ENCODE measurements at places on chromosomes 3 and 15.

- DNase-seq, result peak; percentile 32
Measured at GRCh38 chr15:45242289-45242688, 9.7 kb upstream of the SLC28A2 start.

- peak; percentile 95 for DNase-seq
Measured at GRCh38 chr3:157532529-157533297, 29.5 kb upstream of the VEPH1 start.

- peak; percentile 19 for DNase-seq
Measured at GRCh38 chr3:52108302-52109232, 45.7 kb downstream of the POC1A start.

DNA sequence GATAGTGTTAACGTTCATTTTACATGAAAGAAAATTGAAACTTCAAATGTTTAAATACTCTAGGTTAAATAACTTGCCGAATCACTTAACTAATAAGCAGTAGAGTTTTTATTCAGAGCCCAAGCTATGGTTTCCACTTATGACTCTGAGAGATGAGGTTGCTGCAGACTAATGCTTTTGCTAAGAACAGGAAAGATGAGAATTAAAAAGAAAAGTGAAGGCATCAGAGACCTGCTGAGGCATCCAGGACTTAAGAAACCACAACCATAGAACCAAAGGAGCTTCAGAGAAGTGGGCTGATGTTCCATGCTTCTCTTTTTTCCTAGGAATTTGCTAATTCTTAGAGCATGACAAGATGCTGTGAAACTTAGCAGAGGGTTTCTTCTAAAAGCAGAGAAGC lies 9.5 kb downstream of the HMG20A start:
- no peak for DNase-seq

DNA sequence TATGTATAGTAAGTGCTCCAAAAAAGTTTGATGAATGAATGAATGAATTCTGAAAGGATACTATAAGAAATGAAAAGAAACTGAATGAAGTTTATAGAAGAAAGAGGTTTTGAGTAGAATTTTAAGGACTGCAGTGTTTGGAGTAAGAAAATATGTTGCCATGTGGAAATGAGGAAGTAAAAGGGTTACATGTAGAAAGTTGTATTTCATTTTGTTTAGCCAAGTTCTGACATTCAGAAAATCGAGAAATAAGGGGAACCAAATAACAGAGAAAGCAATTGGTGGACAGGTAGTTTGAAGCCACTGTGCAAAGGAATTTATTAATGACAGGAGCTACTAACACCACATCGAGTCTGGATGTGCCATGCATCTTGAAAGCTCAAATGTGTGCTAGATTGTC lies 200.7 kb downstream of the SATB1 start:
- no peak for DNase-seq

GRCh38 chr3:74089814-74090213 lies 465.1 kb upstream of the PDZRN3 start:
- DNase-seq, result no peak

DNA sequence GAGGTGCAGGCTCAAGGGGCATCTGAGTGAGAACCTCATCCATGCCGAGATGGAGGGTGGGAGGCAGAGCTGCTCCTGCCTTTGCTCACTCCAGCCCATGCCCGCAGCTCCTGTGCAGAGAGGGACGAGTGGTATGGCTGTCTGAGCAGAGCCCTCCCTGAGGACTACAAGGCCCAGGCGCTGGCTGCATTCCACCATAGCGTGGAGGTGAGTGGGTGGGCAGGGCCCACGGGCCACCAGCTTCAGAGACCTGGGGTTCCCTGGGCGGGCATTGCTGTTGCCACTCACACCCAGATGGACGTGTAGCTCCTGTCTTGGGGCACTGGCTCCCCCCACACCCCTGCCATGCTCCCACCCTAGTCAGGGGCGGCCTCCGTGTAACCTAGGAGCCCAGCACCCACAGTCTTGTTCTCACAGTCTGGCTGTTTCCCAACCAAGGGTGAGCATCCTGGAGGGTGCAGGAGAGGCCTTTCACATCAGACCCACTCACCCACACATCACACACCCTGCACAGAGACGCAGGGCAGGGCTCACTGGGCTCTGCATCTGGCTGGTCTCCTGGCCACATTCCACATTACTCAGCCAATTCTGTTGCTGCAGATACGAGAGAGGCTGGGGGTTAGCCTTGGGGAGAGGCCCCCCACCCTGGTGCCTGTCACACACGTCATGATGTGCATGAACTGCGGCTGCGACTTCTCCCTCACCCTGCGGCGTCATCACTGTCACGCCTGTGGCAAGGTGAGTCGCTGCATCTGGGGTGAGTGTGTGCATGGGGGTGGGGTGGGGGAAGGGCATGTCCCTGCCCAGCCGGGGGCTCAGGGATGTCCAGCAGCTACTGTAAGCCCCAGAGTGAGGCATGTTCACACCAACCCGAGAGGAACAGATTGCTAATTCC lies 25.3 kb upstream of the NR2C2 start:
- no peak for DNase-seq

DNA sequence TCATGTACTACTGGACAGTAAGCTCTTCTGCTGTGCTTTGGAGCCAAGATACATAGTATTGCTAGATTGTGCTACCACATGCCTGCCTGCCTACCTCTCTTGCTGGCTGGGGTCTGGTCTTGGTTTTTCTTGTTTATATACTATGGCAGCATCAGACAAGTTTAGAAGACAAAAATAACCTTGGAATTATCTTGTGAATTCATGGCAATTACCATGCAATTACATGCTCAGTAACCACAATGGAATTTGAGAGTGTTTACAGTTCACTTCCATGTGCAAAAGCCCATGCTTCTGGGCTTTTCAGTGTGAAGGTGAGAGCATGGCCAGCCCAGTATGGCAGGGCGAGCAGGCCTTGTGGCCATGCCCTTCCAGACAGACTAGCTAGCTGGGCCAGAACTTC lies 48.0 kb upstream of the C15orf61 start:
- DNase-seq, result no peak

GRCh38 chr3:184192889-184193288 lies 6.9 kb downstream of the ABCF3 start:
- DNase-seq, result no peak

DNA sequence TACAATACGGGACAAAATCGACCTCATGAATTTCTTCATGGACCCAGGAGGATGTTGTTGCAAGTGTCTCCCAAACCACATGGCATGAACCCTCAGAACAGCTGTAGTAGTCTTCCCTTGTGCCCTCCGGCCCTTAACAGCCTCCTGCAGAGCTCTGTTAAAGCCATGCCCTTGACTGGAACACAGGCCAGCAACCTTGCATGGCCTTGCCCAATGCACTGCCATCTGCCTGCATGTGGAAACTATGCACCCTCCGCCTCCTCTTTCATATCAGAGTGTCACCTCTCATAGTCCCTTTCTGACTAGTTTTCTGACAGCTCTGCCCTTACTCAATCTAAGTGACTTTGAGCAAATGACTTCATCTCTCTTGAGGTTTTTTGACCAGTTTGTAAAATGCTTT lies 39.4 kb upstream of the TRIM71 start:
- no peak for DNase-seq

DNA sequence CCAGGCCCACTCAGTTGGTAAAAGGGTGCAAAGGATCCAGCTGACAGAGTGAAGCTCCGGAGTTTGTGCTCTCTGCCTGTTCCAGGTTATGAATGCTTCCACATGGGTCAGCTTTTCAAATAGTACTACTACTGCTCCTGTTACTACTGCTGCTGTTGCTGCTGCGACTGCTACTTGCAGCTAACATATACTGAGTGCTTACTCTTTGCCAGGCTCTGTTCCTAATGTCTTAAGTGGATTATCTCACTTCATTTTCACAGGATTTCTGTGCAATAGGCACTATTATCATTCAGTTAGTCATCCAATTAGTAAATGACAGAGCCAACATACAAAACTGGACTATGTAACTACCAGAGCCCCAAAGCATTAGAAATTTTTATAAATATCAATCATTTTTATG lies 106.5 kb downstream of the IQCH start:
- no peak for DNase-seq

DNA sequence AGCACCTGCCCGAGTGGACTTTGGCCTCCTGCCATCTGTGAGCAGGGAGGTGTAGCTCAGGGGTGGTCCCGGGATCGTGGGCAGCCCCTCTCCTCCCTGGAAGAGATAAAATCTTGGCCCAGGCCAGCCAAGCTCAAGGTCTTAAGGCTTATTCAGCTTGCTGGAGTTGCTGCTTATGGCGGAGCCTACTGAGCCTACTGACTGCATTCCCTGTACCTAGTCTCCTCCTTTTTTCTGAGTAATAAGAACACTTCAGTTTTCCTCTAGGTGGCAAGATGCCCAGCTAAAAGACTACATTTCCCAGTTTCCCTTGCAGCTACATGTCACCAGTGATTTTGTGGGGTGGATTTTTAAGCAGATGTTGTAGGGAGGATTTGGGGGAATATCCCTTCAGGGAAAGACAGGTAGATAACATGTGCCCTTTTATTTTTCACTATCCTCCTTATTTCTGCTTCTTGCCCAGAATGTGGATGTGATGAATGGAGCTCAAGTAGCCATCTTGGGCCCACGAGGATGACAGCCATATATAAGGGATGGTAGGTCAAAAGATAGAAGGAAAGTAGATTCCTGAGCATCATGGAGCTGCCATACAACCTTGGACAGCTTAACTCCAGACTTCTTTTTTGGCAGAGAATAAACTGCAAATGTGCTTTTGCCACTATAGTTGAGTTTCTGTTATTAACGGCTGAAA lies 41.4 kb upstream of the INSYN1 start:
- DNase-seq, result peak; percentile 28

GRCh38 chr15:33963831-33964664 lies 4.2 kb upstream of the CHRM5 start:
- DNase-seq, result peak; percentile 75

GRCh38 chr3:187136936-187137335 lies 2.4 kb downstream of the RPL39L start:
- DNase-seq, result no peak

- DNase-seq, result peak; percentile 93
Measured at GRCh38 chr15:45795440-45796069, 160.7 kb downstream of the SQOR start.

GRCh38 chr15:55991802-55992768 lies 1.3 kb downstream of the NEDD4 start:
- DNase-seq, result no peak

GRCh38 chr3:133271539-133271938 lies 128.3 kb upstream of the BFSP2 start:
- DNase-seq, result peak; percentile 43

DNA sequence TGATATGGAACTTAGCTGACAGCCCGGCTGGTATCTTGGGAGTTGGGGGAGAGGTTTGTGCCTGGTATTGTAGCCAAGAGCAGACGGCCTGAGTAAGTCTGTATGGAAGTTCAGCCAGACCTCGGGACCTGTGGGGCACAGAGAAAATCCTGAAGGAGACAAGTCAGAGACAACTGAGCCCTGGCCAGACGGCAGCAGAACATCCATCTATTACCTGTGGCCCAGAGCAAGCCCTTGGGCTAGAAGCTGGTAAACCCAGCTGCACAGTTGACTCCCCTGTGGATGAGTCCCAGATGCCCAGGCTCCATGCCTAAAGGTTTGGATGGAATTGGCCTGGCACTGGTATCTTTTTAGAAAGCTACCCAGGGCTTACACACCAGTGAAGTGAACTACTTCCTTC lies 70.4 kb upstream of the DLG1 start:
- no peak for DNase-seq

DNA sequence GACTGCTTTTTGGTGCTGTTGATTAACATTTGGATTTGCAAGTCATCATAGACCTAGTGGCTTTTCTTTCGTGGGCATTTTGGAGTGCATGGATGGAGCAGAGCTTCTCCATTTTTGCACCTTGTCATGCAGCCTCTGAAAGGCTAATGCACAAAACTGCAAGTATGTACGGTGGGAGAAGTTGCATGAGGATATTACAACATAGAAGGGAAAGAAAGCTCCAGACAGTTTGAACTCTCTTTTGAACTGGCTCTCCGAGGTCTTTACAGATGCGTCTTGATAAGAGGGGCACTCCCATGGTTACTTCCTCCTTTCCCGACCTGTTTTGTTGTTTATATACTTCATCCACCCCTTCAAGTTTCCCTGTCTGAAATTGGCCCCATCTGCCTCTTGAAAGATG lies 147.1 kb upstream of the GBE1 start:
- no peak for DNase-seq

- DNase-seq, result no peak
Measured at GRCh38 chr3:98519351-98519750, 3.4 kb downstream of the CLDND1 start.

- DNase-seq, result peak; percentile 62
Measured at GRCh38 chr3:143775459-143775858, 72.8 kb downstream of the SLC9A9 start.

- no peak for DNase-seq
Measured at GRCh38 chr3:171758109-171758508, 52.2 kb downstream of the PLD1 start.

DNA sequence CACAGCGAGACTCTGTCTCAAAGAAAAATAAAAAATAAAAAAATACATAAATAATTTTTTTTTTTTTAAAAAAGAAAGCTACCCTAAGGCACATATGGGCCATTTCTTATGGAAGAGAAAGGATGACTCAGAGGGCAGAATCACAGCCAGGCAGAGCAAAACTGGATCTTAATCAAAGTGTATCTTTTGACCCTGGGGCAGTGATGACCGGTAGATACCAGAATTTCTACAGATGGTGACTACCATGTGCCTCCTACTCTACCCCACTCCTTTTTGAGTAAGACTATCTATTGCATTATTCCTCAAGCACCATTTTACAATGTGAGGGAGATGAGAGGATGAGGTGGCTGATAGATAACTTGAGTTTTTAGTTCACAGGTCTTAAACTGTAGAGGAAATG lies 26.0 kb downstream of the TARS3 start:
- no peak for DNase-seq

- DNase-seq, result peak; percentile 72
Measured at GRCh38 chr15:93088200-93088980, 621 bp downstream of the RGMA start.

DNA sequence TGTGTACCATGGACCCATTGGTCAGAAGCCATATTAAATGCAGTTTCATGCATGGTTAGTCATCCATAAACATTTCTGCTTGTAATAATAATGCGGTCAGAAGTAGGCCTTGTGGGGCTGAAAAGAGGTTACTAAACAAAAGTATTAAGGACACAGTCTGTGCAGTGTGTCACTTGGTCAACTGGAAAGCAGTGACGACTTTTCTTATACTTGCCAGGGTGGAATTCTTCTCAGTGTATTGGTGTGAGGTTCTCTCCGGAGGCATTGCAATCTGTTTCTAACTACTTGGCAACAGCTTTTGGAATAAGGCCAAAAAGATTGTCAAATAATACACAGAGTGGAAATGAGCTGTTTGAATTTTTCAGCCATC lies 46.8 kb downstream of the CHL1 start:
- DNase-seq, result no peak

DNA sequence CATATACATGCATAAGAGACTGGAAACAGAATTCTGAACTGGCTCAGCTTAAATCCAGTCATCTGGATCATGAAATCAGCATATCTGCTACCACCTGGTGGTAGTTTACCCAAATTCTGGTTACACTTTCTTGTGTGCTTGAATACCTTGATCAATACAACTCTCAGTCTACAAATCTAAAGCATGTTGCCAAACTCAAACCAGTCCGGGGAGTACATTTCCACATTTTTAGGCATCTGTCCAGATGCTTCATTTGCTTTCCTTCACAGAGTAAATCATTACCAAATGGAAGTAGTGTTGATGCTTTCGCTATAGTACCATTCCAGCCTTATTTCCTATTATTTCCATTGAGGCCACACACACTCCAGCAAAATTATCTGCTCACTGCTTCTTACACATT lies 126.4 kb downstream of the P2RY1 start:
- DNase-seq, result peak; percentile 57
